ENCODE measurements at places on chromosomes 2 and 18. TPM values are rescaled to one million over a fixed set of nuclear protein-coding genes. Genes with fewer than 3 reads are reported as not detected.

Gene CNGA3
- total RNA-seq: not detected

Gene DPP10
- not detected for total RNA-seq

Gene PLCL1
- total RNA-seq: 0.16 TPM

- no peak for DNase-seq
These were observed 266.7 kb upstream of the KLHL29 start for GRCh38 chr2:23118313-23118712.

DNA sequence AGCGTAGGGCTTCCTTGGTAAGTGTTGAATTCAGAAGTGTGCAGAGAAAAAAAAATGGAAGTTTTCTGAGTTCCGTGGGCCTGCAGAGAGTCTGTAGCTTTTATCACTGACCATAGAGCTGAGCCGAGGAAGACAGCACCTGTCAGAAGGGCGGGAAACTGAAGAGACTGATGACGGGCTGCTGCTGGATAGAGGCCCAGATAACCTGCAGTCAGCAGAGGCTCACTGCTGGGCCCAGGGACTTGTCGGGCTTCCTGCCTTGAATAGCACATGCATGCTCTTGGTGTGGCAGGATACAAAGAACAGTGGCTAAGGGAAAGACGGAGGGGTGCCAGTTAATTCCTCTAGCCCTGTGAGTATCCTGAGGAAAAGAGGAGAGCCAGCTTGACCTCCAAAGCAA is 166.4 kb downstream of the MGAT5 start:
- DNase-seq: no peak

GRCh38 chr18:46542545-46542944 is 114.5 kb downstream of the LOXHD1 start:
- DNase-seq: no peak

GRCh38 chr2:108630567-108631405 is 88.5 kb upstream of the RANBP2 start:
- peak; percentile 30 for DNase-seq

- no peak for DNase-seq
These were observed 56.1 kb downstream of the BCL2 start for GRCh38 chr18:63263444-63263843.

GRCh38 chr2:180463608-180464007 is 456.5 kb upstream of the CWC22 start:
- no peak for DNase-seq

Gene ASB3
- total RNA-seq: 16.4 TPM

GRCh38 chr2:185628985-185629384 is 109.6 kb upstream of the FSIP2 start:
- DNase-seq: peak; percentile 23

Measured in HT1080 (cell line).